ENCODE measurements at places on chromosomes 2 and 18.

GRCh38 chr18:12995952-12996477 is 4.9 kb downstream of the CEP192 start:
- DNase-seq: no peak

DNA sequence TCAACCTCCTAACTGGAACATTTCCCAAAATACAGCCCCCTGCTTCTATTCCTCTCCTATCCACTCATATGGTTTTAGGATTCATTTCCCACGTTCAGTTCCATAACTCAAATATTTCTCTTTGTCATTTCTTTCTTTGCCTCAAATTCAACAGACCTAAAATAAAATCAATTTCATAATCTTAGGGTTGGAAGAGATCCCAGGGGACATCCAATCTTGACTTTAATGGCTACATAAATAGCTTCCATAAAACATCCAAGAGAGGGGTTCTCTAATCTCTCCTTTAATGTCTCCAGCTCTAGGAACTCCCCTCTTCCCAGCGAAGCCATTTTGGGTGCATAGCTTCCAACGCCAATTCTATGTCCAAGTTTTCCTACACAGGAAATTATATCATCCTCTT is 33.8 kb downstream of the RBKS start:
- DNase-seq: no peak

DNA sequence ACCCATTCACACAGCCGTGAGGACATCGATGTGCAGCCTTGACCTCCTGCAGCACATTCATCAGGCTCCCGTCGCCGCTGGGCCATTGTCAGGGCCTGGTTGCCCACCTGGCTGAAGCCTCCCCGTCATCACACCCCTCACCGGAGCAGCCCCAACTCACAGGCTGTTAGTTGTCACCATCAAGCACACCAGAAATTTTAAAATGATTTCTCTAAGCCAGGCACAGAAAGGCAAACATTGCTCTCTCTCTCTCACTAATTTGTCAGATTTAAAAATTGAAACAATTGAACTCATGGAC is 167.1 kb downstream of the RTP5 start:
- no peak for DNase-seq

DNA sequence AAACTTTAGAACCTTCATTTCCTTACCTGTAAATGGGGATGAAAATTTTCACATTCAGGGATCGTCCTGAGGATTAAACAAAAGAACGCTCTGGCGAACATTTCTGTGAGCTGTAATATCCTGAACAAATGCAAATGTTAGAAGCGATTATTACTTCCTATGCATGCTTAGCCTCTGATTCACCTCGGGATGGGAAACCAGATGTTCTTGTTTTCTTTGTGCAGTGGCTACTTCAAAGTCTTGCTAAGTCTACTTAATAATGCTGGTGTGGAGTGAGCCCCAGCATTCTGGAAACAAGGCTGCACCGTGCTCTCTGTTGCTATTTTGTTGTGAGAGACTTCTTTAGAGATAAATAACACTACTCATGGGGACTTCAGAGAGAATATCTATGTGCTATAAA is 119.1 kb upstream of the PELI1 start:
- no peak for DNase-seq

Data from omental fat pad (tissue), 4 donors.